Cerebellar nuclear complex (tissue), 1 donor: ENCODE measurements at places on chromosomes 12 and 14.

DNA sequence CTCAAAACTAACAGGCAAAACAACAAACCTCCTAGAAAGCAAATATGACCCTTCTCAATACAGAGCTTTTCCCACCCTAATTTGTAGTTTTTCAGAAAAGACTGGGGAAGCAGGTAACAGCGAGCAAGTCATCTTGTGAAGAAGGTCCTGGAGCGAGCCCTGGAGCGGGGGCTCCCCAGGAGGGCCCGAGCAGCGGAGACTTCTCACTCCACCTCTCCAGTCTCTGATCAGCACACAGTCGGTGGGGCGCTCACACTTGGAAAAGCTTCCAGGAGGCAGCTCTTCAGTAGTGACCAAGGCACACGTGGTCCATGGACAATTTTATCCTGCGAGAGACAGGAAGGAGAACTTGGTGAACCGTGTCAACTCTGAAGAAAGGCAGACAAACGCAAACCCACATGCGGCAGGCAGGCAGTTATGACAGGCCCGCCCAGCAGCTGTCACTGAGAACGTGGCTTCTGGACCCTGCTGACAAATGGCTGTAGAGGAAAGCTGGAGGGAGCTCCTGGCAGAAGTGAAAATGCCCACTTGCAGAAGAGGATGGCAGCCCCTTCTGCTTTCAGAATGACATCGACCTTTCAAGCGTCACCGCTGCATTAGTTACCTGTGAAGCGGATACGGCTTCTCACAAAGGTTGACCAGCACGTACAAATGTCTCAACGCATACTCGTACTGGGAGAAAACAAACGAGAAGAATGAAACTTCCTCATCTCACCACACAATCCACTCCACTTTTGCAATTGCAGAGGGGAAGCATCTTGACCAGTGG lies 44.2 kb downstream of the LGMN start:
- DNase-seq: no peak

GRCh38 chr14:60643463-60644314 lies 5.6 kb downstream of the SIX1 start:
- no peak for DNase-seq

GRCh38 chr12:53065470-53065869 lies 13.7 kb downstream of the SPRYD3 start:
- DNase-seq: no peak

DNA sequence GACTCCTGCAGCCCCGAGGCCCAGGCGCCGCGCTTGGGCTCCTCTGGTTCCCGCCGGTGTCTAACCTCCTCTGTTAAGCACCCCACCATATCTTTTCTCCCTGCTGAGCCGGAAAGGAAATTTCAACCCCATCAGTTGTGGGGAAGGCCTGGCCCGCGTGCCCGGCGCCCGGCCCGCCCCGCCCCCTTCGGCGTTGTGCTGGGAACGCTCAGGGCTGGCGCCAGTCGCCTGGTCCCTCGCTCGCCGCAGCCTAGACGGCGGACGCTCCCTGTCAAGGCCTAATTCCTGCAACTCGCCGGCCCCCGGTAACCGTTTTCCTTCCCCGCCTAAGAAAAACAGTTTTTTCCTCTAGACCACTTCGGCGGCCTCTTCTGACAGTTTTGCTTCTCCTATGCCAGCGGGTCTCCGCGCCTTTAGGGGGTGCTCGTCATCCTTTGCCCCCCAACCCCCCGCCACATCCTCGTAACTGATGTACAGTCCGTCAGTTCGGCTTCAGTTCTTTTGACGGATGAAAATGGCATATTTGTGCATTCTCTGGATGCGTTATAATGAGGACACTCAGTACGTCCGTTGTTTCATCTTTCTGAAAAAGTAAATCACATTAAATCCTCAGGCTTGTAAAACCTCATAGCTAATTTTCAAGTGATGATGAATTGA lies 506 bp upstream of the NAP1L1 start:
- peak; percentile 85 for DNase-seq

DNA sequence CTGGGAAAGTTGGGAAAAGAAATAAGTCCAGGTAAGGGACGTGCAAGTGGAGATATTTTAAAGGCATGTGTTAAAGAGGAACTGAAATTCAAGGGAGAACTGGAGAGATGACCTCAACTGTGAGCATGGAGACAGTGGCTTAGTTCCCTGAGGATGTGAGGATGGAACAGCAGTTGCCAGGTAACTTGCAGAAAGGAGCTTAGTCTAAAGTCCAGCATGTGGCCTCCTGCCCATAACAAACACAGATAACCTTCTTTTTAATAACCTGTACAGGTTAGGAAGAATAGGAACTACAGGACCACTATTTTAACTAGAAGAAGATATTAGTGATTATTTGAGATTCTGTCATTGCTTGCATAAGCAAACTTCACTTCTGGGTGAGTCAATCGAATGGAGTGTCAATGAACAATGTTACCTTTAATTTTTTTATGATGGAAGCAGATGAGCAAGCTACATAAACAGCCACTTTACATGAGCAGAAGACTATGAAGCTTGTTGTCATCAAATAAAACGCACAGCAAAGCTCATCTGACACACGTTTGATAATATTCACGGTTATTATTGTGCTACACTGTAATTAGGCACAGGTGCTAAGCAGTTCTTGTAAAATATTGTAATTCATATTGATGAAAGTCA lies 291.7 kb upstream of the DDHD1 start:
- DNase-seq: no peak

DNA sequence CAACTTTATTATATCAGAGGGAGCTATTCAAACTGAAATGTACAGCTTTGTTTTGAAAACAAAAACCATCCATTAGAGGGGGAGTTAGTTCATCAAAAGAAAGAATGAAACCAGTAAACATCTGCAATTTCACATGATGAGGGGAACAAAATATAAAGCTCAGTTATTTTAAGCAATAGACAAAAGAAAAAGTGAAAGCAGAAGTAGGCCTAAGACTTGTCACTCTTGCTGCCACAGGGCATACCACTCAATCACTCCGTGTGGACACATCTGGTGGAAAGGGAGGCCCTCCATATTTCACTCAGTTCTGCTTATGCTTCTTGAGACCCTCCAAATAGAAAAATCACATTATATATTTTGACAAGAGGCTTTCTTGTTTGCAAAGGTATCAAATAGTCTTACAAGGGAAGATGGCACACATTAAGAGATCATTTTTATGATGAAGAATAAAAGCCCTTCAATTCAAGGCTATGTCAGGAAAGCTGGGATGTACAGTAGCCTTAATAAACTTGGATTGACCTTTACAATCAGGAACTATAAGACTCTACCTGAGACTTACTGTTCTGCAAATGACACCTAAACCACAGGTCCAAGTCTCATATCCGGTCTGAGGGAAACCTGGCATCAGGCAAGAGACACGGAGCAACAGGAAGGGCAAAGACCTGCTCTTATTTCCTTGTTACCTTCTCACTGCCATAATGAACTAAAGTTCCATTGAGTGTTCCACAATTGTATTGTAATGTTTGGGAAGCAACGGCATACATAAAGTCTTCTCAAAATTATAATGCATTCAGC lies 222.5 kb upstream of the GRIP1 start:
- DNase-seq: no peak

- DNase-seq: no peak
Observed at GRCh38 chr14:64680714-64681065, 23.5 kb upstream of the PLEKHG3 start.

- no peak for DNase-seq
Observed at GRCh38 chr12:55743406-55744339, 751 bp downstream of the GDF11 start.

GRCh38 chr12:52370926-52371608 lies 3.8 kb upstream of the KRT85 start:
- DNase-seq: no peak

DNA sequence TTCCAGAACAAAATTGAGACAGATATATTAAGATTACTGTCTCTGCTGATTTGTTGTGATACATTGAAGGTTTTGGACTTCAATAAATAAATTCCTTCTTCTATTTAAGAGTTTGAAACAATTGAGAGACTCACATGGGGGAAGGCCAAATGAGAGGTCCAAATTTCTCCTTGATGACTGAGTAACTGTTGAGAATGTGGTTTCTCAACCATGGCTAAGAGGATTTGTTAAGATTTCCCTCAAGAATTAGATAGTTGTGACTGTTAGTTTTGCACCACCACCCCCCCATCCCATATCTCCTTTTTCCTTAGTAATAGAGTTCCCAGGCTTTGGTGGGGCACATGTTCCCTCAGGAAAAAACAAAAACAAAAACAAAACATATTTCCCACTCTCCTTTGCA lies 47.7 kb upstream of the IGF1 start:
- DNase-seq: no peak

DNA sequence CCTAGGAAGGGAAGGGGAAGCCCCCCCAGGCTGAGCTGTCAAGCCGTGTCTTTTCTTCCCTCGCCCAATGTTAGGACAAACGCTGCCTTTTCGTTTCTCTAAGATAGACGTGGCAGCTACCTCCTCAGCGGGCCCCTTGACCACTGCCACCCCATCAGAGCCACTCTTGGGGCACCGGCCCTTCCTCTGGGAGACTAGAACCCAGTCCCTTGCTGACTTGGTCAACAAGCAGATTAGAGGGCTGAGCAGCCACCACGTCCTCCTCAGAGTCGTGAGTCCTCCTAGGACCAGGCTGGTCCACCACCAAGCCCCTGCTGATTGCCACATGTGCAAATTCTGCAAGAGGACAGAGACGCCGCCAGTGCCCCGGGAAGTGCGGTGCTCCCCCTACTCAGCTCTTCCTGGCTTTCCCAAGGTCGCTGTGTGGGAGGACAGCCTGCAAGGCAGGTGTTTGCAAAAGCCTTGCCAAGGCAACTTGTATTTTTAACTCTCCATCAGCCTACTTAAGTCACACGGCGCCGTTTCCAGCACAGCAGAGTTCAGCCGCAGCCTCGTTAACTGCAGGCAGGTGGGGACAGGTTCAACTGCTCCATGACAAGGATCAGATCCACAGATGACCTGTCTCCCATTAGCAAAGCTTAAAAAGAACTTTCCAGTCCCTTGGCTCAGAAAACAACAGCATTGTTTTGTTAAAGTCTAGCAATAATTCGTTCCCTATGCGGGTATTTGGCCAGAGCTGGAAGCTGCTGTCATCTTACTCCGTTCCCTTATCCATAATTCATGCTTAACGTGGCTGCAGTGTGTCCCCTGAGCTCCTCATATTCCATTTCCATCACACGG lies 65.6 kb downstream of the TESC start:
- no peak for DNase-seq

- DNase-seq: no peak
Observed at GRCh38 chr12:105696-106095, 39.1 kb downstream of the IQSEC3 start.

- no peak for DNase-seq
Observed at GRCh38 chr14:104248203-104249055, 110.0 kb downstream of the KIF26A start.

GRCh38 chr12:13208533-13209435 lies 12.3 kb downstream of the EMP1 start:
- no peak for DNase-seq

DNA sequence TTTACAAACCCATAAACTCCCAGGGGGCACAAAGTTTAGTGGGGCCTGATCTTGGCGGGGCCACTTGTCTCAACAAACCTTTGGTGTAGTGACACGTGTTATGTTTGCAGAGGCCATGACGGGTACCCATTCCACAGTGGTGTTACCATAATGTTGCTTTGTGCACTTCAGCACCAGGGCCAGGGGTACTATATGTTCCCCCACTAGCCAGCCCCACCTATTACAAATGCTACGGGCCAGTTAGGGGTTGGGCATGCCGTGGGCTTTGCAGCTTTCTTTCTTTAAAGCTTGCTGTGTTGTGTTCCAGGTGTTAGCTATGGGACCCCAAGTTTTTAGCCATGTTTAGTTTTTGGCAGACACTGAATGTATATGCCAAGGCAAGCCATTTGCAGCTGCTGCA lies 30.8 kb upstream of the G2E3 start:
- no peak for DNase-seq

DNA sequence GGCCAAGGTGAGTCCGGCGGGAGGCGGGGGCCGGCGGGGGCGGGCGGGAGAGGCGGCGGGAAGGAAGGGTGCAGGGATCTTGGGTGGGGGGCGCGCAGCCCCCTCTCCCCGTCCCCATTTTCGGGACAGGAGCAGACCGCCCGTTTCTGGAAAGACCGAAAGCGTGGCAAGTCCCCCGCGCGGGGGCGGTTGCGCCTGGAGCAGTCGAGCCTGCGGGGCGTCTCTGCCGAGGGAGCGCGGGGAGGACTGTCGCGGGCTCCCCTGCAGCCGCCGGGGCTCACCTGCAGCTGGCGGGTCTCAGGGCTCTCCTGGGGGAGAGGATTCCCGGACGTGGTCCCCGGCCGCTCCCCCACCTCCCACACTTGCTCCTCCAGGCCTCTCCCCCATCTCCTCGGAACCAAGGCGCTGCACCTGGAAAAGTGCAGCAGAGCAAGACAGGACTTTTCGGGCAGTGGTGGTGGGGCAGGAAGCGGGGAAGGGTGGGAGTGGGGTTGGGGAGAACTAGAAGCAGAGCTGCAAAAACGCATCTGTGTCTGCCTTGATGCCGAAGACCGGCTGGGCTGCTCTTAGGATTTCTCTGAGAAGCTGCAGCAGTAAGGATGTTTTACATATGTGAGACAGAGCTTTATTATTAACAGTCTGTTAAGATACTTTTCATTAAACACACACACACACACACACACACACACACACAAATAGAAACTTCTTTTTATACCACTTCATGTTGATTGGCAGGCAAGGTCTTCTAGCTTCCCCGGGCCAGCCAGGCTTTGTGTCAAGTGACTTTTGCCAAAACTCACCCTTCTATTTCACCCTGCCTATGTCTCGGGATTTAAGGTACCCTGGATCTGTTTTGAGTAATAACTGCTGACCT lies 677 bp downstream of the C12orf75 start:
- DNase-seq: no peak

- no peak for DNase-seq
Observed at GRCh38 chr12:98274430-98275130, 240.8 kb upstream of the TMPO start.

GRCh38 chr12:84270470-84271140 lies 642.0 kb downstream of the SLC6A15 start:
- no peak for DNase-seq

- DNase-seq: no peak
Observed at GRCh38 chr12:13784504-13784903, 196.9 kb downstream of the GRIN2B start.

DNA sequence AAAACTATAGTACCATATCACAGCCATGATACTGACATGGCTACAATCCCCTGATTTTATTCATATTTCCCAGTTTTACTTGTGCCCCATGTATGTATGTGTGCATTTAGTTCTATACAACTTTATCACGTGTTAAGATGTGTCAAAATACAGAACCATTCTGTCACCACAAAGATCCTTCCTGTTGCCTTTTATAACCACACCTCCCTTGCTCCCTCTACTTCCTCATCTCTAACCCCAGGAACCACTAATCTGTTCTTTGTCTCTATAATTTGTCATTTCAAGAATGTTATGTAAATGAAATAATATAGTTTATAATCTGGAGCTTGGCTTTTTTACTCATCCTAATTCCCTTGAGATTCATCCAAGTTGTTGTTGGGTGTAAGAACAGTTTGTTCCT lies 358.4 kb downstream of the DPF3 start:
- no peak for DNase-seq
